Heart left ventricle (tissue), 16 donors: ENCODE measurements at places on chromosomes 6 and 20.

GRCh38 chr6:151089978-151090377, 149.8 kb upstream of the AKAP12 start:
- H3K36me3 ChIP-seq: no peaks in the 10 kb centered on the region
- H3K4me3 ChIP-seq: no peak overlapping the region

GRCh38 chr6:110800839-110801196, 14.5 kb downstream of the CDK19 start:
- no peaks in the 10 kb centered on the region for H3K27me3 ChIP-seq
- no peak overlapping the region for H3K4me3 ChIP-seq
- H3K4me1 ChIP-seq: peaks cover 5% of the 10 kb centered on the region
- no peak overlapping the region for H3K27ac ChIP-seq
- H3K36me3 ChIP-seq: no peaks in the 10 kb centered on the region
- no peak for DNase-seq

- no peaks in the 10 kb centered on the region for H3K36me3 ChIP-seq
- no peaks in the 10 kb centered on the region for H3K27me3 ChIP-seq
- no peak overlapping the region for H3K4me3 ChIP-seq
- no peak overlapping the region for H3K27ac ChIP-seq
These were observed 160.9 kb upstream of the AFDN start for GRCh38 chr6:167665698-167666330.

GRCh38 chr6:21033575-21034026, 499.3 kb downstream of the CDKAL1 start:
- H3K27ac ChIP-seq: no peak overlapping the region
- no peaks in the 10 kb centered on the region for H3K36me3 ChIP-seq
- H3K27me3 ChIP-seq: no peaks in the 10 kb centered on the region
- no peaks in the 10 kb centered on the region for H3K4me1 ChIP-seq
- no peak overlapping the region for H3K4me3 ChIP-seq

GRCh38 chr20:45867819-45868176, 10.4 kb downstream of the ZSWIM3 start:
- H3K36me3 ChIP-seq: no peaks in the 10 kb centered on the region
- H3K27me3 ChIP-seq: no peaks in the 10 kb centered on the region
- no peak overlapping the region for H3K4me3 ChIP-seq
- no peaks in the 10 kb centered on the region for H3K4me1 ChIP-seq
- no peak for DNase-seq
- no peak overlapping the region for H3K27ac ChIP-seq

GRCh38 chr20:62710886-62711702, 2.5 kb downstream of the NTSR1 start:
- H3K4me1 ChIP-seq: no peaks in the 10 kb centered on the region
- H3K4me3 ChIP-seq: no peak overlapping the region
- no peak for DNase-seq
- no peaks in the 10 kb centered on the region for H3K36me3 ChIP-seq
- H3K27ac ChIP-seq: no peak overlapping the region

GRCh38 chr20:49657118-49657901, 56.4 kb downstream of the B4GALT5 start:
- H3K27me3 ChIP-seq: no peaks in the 10 kb centered on the region
- no peak overlapping the region for H3K27ac ChIP-seq
- H3K36me3 ChIP-seq: peaks cover 6% of the 10 kb centered on the region
- DNase-seq: no peak
- H3K4me1 ChIP-seq: peaks cover 23% of the 10 kb centered on the region

DNA sequence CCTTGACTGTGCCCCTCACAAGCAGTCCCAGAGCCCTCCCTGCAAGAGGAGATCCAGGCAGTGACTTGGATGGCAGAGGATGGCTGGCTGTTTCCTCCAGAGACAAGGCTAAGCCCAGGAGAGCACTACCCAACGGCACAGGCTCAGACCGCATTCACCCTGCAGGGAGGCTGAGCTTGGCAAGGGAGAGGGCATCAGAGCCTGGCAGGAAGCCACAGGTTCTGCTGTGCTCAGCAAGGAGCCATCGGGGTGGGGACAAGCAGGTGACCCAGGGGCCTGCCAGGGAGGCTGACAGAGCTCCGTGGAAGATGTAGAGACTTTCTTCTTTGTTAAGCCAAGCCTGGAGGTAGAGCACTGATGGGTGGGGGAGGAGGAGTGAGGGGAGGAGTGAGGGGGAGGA, 159.2 kb upstream of the CST7 start:
- DNase-seq: no peak
- no peaks in the 10 kb centered on the region for H3K27me3 ChIP-seq
- no peaks in the 10 kb centered on the region for H3K4me1 ChIP-seq
- no peak overlapping the region for H3K27ac ChIP-seq

DNA sequence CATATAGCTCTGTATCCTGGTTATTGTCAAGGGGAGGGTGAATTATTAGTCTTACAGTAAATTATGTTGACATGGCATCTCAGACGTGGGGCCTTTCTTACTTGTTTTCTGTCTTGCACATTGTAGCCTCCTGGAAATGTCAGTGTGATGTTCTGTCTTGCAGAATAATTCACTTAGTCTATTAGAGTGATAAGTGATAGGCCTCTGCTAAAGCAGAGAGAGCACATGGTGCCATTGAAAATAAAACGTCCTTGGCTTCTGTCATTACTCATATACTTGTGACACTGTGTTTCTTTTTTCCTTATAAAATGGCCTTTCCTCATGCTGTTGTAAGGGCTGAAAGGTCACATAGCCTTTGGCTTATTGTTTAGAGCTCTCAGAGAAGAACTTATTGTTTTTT, 531.0 kb downstream of the EPM2A start:
- DNase-seq: no peak
- no peaks in the 10 kb centered on the region for H3K36me3 ChIP-seq
- H3K4me1 ChIP-seq: peaks cover 7% of the 10 kb centered on the region

DNA sequence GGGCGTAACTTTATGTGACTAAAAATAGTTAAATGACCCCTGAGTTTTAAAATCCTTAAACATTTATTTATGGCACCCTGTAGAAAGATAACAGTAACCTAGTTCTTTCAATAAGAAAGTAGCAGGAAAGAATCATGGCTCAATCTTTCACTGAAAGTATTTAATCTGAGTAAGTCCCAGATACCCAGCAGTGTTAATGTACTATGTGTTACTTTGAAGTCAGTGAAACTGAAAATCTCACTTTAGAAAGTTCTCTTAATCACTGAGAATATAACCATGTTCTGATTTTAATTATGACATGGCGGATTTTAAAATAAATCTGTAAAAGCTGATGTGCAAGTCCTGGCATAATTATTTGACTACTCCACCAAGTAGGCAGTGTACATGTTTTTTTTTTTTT, 8.1 kb upstream of the HEY2 start:
- no peak overlapping the region for H3K4me3 ChIP-seq
- H3K27me3 ChIP-seq: no peaks in the 10 kb centered on the region
- DNase-seq: no peak
- no peak overlapping the region for H3K27ac ChIP-seq

DNA sequence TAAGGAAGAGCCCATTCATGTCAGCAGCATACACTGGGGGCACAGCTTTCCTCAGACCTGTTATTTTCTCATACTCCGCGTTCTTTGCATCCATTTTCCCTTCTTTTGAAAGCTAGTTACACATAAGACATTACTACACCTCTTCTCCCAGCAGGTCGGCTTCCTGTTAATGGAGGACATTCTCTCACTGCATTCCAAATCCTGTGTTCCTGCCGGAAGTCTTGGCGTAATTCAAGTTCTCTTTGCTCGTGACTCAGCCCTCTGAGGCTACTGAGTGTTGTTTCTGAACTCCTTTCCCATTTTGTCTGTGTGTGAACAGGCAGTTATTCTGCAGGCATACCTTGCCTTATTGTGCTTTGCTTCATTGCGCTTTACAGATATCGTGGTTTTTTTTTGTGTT, 97.5 kb upstream of the ZBTB24 start:
- no peaks in the 10 kb centered on the region for H3K27me3 ChIP-seq
- no peak overlapping the region for H3K4me3 ChIP-seq
- no peak for DNase-seq
- no peak overlapping the region for H3K27ac ChIP-seq
- H3K4me1 ChIP-seq: no peaks in the 10 kb centered on the region

DNA sequence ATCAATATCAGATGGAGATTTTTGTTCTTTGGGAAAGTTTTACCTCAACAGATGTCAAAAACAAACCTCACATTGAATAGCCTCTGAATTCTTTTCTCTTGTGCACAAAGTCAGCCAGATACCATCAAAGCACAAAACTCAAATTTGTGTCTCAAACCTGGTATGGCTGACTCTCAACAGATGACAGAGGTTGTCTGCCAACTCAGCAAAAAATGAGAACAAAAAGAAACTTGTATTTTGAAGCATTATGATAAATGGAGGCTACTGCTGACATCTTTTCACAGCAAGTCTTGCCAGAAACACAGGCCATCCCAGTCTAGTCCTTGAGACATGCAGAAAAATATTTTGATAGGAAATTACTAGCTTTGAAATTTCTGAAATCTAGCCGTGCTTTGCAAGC, 79.8 kb downstream of the KIF16B start:
- H3K27me3 ChIP-seq: no peaks in the 10 kb centered on the region
- no peak overlapping the region for H3K4me3 ChIP-seq
- H3K27ac ChIP-seq: no peak overlapping the region
- H3K36me3 ChIP-seq: no peaks in the 10 kb centered on the region
- no peak for DNase-seq

GRCh38 chr6:69631552-69632346, 165.1 kb downstream of the LMBRD1 start:
- no peaks in the 10 kb centered on the region for H3K4me1 ChIP-seq
- no peak overlapping the region for H3K4me3 ChIP-seq
- H3K36me3 ChIP-seq: no peaks in the 10 kb centered on the region
- H3K27me3 ChIP-seq: no peaks in the 10 kb centered on the region

GRCh38 chr6:87909849-87910248, 137.8 kb upstream of the SPACA1 start:
- no peak overlapping the region for H3K4me3 ChIP-seq
- no peaks in the 10 kb centered on the region for H3K4me1 ChIP-seq
- no peaks in the 10 kb centered on the region for H3K27me3 ChIP-seq
- no peak overlapping the region for H3K27ac ChIP-seq
- no peaks in the 10 kb centered on the region for H3K36me3 ChIP-seq
